ENCODE measurements at places on chromosomes 2 and 18.
A peak's percentile ranks its signal among the peaks of the same experiment; 100 is the strongest.

DNA sequence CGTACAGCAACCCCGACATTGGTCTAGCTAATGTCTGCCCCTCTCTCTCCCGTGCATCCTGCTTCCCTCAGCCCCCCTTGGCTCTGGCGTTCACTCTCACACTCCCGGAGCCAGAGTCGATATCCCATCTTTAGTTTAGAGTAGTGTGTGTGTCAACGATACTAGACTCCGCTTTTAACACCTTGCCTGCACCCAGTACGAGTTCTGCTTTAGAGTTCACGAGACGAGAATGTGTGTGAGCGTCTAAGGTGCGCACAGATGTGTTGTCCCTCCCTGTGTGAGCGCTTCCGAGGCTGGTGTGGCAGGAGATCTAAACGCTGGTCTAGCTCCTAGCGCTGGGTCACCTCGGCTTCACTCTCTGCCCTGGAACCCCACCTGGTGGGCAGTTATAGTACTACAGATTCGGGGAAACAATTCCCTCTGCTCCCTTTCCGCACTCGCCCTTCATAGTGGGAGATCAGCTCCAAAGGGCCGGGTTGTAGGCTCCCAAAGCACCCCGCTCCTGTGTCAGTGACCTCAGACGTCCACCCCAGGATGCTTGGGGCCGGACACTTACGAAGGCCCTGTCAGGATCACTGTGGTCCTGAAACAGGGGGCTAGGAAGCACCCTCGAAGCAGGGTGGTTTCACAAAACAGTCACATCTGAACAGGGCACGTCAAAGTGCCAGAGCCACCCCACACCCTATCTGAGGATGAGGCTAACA is 2.6 kb upstream of the CYP26B1 start:
- peak; percentile 77 for DNase-seq

DNA sequence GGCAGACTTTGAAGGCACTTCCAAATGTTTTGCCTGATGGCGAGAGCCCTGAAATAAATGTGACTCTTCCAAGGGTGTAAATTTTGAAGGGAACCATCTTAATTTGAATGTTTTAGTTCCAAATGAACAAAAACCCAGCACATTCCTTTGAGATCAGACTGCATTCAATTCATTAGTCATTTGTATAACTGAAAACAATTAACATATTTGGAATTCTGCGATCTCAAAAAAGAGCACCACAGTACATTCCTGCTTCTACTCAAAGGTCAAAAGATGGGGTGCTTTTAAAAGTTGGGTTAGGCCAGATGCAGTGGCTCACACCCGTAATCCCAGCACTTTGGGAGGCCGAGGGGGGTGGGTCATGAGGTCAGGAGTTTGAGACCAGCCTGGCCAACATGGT is 38.2 kb upstream of the CHRNA1 start:
- DNase-seq: no peak

DNA sequence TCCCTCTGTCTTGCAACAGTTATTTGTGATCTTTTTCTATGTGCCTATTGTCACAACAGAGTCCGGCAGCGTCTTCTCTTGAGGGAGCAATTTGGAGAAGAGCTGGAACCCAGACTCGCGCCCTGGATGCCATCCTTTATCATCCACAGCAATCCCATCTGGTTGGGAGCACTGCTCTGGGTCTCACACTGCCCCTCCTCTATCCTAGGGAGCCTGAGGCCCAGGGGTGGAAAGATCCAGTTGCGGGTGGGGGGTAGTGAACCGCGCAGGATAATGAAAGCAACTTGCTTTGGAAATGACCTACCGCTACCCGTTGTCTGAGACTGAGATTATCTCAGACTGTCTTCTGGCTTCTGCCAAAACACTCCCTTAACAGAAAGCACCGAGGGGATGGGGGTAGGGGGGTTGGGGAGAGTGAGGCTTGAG is 713 bp downstream of the WBP1 start:
- DNase-seq: no peak

GRCh38 chr2:98160554-98160953 is 73.6 kb downstream of the VWA3B start:
- no peak for DNase-seq

- no peak for DNase-seq
These were observed 279.9 kb upstream of the CELF4 start for GRCh38 chr18:37845498-37845897.

- DNase-seq: no peak
These were observed 98.7 kb upstream of the POU3F3 start for GRCh38 chr2:104755026-104755878.

DNA sequence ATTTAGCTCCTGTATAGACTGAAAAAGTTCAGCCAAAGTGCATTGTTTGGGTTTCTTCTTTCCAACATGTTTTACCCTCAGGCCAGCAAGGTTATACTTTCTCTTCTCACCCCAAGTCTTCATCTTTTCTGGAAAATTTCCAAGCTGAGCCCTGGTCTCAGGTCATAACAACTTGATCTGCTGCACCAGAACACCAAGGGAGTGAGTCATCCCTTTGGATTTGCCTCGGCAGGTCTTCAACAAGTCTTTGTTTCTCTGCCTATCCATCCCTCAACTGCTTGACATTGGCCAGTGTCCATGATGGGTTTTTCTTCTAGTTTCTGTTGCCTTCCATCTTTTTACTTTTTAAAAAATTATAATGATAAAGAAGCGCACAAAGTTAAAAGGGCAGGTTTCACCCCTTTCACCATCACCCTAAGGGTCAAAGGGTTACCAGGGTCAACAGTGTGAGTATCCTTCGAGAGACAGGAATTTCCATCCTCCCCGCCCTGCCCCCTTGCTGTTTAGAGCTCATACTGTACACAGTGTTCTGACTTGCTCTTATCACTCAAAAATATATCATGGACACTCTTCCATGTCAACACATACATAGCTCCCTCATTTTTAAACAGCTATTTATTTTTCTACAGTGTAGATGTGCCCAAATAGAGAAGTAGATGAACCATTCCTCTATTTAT is 5.7 kb upstream of the SPATS2L start:
- DNase-seq: no peak

- no peak for DNase-seq
These were observed 57.3 kb downstream of the SH3BP4 start for GRCh38 chr2:235009081-235009480.

DNA sequence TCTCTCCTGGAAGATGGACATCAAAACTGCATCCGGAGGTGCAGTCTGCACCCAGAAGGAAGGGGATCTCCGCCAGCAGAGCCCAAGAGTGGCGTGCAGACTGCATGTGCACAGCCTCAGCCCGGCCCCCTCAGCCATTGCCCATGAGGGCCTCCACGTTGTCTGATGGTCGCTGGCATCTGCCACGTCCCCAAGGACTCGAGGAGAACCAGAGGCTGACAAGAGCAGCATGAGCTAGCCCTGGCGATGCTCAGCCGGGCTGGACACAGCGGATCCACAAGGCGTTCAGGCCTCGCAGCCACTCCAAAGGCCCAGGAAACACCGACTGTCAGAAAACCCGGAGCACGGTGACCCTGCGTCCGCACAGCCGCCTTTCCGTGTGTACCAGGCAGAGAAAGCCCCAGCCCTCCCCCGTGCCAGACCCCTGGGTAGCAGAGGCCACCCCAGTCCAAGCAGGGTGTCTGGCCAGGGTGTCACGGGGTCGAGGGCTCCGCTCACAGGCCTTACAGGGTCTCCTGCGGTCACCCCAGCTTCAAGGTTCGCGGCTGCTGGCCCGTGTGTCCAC is 48.3 kb downstream of the SLC66A2 start:
- no peak for DNase-seq

GRCh38 chr2:138621139-138621538 is 119.6 kb downstream of the SPOPL start:
- DNase-seq: no peak

GRCh38 chr2:212549941-212550340 is 11.3 kb upstream of the ERBB4 start:
- DNase-seq: no peak

GRCh38 chr18:36101943-36102342 is 27.2 kb downstream of the SLC39A6 start:
- no peak for DNase-seq

GRCh38 chr2:153232464-153232863 is 246.1 kb downstream of the RPRM start:
- no peak for DNase-seq

GRCh38 chr2:127108090-127108523 is 1.2 kb upstream of the BIN1 start:
- no peak for DNase-seq

DNA sequence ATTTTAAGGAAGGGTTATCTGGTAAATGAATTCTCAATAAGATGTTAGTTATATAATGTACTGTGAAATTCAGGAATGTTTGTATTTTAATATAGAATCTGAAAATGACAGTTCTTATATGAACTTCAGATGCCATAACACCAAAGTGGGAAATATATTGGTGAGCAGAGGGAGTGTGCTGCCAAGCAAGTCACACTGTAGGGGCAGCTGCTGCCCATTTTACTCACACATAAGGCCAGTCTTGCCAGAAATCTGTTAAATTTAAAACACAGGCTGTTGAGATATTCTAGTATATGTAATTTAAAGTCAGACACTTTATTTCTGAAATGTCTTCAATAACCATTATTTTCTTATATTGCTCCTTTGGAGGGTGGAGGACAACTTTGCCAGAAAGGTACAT is 34.6 kb upstream of the C1GALT1C1L start:
- DNase-seq: no peak

DNA sequence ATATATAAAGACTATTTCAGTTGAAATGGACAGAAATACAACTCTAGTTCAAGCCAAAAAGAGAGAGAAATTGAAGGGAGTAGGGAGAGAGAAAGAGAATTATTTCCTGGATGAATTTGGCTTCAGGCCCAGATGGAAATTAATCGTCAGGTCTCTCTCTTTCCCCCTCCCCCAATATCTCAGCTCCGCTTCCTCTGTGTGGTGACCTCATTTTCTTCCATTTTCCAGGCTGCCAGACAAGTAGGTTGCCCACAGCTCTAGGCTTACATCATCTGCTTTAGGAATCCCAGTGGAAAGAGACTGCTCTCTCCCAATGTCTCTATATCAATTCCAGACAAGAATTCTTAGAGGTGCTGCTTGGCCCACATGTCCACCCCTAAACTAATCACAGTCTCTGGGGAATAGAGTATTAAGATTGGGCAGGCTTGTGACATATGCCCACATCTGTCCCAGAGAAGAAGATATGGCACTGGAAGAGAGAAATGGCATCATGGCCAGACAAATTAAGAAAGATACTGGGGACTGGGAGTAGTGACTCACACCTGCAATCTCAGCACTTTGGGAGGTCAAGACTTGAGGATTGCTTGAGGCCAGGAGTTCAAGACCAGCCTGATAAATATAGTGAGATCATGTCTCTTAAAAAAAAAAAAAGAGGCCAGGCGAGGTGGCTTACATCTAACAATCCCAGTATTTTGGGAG is 37.2 kb upstream of the CFAP36 start:
- DNase-seq: no peak

DNA sequence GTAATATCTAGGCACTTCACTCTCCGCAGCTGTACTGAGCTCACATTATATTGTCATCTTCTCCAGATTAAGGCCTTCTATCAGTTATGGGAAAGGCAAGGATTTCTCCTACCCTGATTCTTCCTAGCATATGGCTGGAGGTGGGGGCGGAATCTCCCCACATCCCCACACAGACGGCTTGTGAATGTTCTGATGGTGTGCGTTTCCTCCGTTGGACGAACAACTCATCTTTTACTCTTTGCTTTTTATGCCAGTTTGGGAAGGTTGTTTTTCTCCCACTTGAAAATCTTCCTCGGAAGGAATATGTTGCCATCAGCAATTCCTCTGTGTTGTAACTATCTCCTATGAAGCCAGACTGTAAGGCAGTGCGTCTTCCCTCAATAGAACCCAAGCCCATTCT is 24.3 kb downstream of the KLHL29 start:
- no peak for DNase-seq

- no peak for DNase-seq
These were observed 97.2 kb downstream of the DCC start for GRCh38 chr18:52437161-52437560.

GRCh38 chr2:8457699-8458502 is 224.0 kb upstream of the ID2 start:
- DNase-seq: no peak
